Nephron progenitor cell (in vitro differentiated cells): ENCODE measurements at places on chromosomes 16 and 17.

DNA sequence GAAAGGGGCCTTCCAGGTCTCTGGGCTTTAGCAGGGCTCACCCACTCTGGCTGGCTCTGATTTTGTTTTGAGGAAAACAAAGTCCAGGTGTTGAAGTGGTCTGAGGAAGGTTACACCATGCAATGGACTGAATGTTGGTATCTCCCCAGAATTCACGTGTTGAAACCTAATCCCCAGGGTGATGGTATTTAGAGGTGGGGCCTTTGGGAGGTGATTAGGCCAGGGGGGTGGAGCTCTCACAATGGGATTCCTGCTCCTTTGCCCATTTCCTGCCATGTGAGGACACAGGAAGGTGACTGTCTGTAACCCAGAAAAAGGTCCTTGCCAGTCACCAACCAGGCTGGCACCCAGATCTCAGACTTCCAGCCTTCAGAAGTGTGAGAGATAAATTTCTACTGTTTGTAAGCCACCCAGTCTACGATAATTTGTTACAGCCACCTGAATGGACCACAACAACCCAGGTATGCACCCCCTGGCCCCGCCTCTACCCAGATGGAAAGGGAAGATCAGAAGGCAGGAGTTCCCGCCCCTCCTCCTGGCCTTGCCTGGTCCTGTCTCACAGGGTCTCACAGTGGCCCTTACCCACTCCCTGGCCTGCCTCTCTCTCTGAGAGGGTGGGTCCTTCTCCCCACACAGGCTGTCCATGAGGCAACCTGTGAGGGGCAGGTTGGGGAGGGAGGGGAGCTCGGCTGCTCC lies 32.0 kb downstream of the LRRC75A start:
- peaks cover 36% of the 10 kb centered on the region for H3K36me3 ChIP-seq
- no peak overlapping the region for H3K27ac ChIP-seq
- no peak overlapping the region for H3K4me3 ChIP-seq
- no peak for DNase-seq
- H3K27me3 ChIP-seq = peaks cover 2% of the 10 kb centered on the region

GRCh38 chr16:11394593-11394960 lies 49.3 kb downstream of the RMI2 start:
- H3K36me3 ChIP-seq = no peaks in the 10 kb centered on the region
- peaks cover 7% of the 10 kb centered on the region for H3K27me3 ChIP-seq
- no peak for DNase-seq
- no peak overlapping the region for H3K4me3 ChIP-seq

- H3K27ac ChIP-seq = peak overlapping the region; percentile 81
- H3K27me3 ChIP-seq = no peaks in the 10 kb centered on the region
- no peaks in the 10 kb centered on the region for H3K36me3 ChIP-seq
- H3K4me1 ChIP-seq = peaks cover 45% of the 10 kb centered on the region
- no peak for DNase-seq
- no peak overlapping the region for H3K4me3 ChIP-seq
Measured at GRCh38 chr16:58049232-58050185, 24.0 kb downstream of the MMP15 start.

DNA sequence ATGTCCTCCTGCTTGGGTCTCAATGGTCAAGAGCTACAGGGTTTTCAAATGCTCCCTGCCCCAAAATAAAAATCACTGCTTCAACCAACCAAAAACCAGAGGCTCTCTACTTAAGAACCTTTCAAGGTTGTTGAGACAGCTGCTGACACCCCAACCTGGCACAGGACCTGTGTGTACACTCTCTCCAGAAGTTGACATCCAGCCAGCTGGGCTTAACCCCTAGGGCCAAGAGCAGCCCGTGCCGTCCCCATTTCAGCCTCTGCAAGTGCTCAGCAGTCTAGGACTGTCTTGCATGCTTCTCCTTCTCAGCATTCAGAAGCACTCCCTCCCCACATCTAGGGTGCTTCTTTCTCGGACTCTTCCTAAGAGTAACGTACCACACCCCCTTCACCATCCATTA lies 59.0 kb upstream of the TRAP1 start:
- H3K4me1 ChIP-seq = no peaks in the 10 kb centered on the region
- H3K27ac ChIP-seq = no peak overlapping the region
- peaks cover 2% of the 10 kb centered on the region for H3K27me3 ChIP-seq
- H3K4me3 ChIP-seq = no peak overlapping the region
- no peak for DNase-seq

DNA sequence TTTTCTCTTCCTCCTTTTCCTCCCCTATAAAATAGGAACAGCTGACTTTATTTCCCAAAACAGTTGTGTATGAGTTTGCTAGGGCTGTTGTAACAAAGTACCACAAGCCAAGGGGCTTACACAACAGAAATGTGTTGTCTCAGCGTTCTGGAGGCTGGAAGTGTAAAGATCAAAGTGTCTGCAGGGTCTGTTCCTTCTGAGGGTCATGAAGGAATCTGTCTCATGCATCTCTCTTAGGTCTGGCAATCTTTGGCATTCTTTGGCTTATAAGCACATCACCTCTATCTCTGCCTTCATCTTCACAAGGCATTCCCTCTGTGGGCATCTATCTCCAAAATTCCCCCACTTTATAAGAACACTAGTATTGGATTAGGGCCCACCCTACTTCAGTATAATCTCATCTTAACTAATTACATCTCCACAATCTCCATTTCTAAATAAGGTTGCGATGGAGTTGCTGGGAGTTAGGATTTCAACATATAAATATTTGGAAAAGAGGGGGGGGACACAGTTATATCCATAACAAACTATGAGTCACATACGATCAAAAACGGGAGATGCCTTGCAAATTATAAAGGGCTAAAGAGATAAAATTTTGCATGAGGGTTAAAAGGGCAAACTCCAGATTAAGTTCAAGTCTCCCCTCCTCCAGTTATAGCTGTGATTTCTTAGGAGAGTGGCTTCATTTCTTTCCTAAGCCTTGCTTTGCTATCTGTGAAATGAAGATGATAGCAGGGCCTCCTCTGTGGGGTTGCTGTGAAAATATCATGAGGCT lies 109.7 kb downstream of the VAT1L start:
- no peak overlapping the region for H3K4me3 ChIP-seq
- no peak overlapping the region for H3K27ac ChIP-seq
- DNase-seq = no peak

GRCh38 chr16:1013593-1013900 lies 32.0 kb downstream of the SOX8 start:
- H3K27me3 ChIP-seq = peaks cover 3% of the 10 kb centered on the region
- H3K27ac ChIP-seq = peak overlapping the region; percentile 36
- peaks cover 50% of the 10 kb centered on the region for H3K4me1 ChIP-seq
- no peak overlapping the region for H3K4me3 ChIP-seq
- no peaks in the 10 kb centered on the region for H3K36me3 ChIP-seq
- no peak for DNase-seq

DNA sequence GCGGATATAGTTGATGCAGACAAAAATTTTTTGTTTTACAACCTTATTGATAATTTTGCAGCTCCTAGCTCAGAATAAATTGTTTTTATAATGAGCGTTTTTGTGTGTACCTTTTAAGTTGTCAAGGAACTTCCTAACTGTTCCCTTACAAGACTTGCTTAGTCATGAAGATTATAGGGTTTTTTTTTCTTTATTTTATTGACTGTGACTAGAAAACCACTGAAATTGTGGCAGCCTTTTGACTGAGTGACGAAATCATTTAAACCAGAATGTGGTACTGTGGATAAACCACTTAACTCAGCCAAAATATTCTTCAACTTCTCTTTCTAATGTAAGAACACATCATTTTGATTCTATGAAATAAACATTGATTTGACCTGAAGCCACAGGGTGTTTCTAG lies 40.8 kb upstream of the VPS4A start:
- no peak for DNase-seq
- no peaks in the 10 kb centered on the region for H3K4me1 ChIP-seq
- H3K27me3 ChIP-seq = no peaks in the 10 kb centered on the region
- peaks cover 47% of the 10 kb centered on the region for H3K36me3 ChIP-seq
- H3K4me3 ChIP-seq = no peak overlapping the region

- H3K36me3 ChIP-seq = peaks cover 37% of the 10 kb centered on the region
- no peak overlapping the region for H3K27ac ChIP-seq
- H3K4me3 ChIP-seq = peak overlapping the region; percentile 96
- H3K4me1 ChIP-seq = peaks cover 41% of the 10 kb centered on the region
- peaks cover 4% of the 10 kb centered on the region for H3K27me3 ChIP-seq
- DNase-seq = no peak
Measured at GRCh38 chr17:81858170-81858966, 2.0 kb downstream of the P4HB start.

DNA sequence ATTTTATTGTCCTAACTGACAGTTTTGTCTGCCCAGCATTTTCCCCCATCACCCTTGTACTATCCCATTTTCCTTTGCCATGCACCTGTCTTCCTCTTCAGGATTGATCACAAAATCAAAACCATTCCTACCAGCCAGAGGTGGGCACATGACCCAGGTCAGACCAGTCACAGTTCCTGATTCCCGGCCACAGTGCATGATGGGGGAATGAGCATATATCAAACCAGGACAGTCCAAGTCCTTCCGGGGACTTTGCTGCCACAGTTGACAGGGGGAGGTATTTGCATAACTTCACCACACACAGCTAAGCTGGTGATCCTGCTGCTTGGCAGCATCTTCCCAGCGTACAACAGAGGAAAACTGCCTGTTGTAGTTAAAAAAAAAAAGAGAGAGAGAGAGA lies 493.9 kb downstream of the WWOX start:
- peak; percentile 8 for DNase-seq
- no peaks in the 10 kb centered on the region for H3K36me3 ChIP-seq
- H3K4me1 ChIP-seq = peaks cover 50% of the 10 kb centered on the region
- peak overlapping the region; percentile 60 for H3K27ac ChIP-seq
- H3K4me3 ChIP-seq = no peak overlapping the region

DNA sequence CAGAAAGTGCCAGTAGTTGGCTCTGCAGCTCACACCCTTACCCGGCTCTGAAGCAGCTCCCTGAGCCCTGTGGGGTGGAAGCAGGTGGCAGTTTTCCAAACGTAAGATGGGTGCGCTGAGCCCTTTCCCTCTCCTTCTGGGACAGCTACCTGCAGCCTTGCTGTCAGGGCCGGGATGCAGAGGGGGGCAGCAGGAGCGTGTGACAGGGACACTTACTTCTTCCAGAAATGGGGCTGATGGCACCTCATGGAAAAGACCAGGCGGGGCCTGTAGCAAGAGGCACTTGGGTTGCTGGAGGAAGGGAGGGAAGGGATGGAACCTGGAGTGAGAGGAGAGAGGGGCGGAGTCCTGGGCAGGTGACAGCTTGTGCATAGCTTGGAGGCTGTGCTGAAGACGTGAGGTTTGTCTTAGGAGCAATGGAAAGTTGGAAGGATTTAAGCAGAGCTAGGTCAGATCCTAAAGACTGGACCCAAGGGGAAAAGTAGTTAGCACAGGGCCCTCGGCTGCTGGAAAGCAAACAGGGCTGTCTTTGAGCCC lies 216.8 kb upstream of the RPL38 start:
- H3K27ac ChIP-seq = peak overlapping the region; percentile 25
- H3K4me1 ChIP-seq = peaks cover 39% of the 10 kb centered on the region
- no peak for DNase-seq
- no peak overlapping the region for H3K4me3 ChIP-seq
- no peaks in the 10 kb centered on the region for H3K36me3 ChIP-seq

- H3K27me3 ChIP-seq = peaks cover 9% of the 10 kb centered on the region
- H3K27ac ChIP-seq = peak overlapping the region; percentile 12
- DNase-seq = no peak
Measured at GRCh38 chr17:29102741-29103181, 59.8 kb downstream of the PIPOX start.

- H3K4me3 ChIP-seq = no peak overlapping the region
- H3K27ac ChIP-seq = no peak overlapping the region
- peaks cover 10% of the 10 kb centered on the region for H3K4me1 ChIP-seq
- peaks cover 16% of the 10 kb centered on the region for H3K27me3 ChIP-seq
- DNase-seq = peak; percentile 24
Measured at GRCh38 chr17:47315451-47316266, 8.1 kb upstream of the EFCAB13 start.

DNA sequence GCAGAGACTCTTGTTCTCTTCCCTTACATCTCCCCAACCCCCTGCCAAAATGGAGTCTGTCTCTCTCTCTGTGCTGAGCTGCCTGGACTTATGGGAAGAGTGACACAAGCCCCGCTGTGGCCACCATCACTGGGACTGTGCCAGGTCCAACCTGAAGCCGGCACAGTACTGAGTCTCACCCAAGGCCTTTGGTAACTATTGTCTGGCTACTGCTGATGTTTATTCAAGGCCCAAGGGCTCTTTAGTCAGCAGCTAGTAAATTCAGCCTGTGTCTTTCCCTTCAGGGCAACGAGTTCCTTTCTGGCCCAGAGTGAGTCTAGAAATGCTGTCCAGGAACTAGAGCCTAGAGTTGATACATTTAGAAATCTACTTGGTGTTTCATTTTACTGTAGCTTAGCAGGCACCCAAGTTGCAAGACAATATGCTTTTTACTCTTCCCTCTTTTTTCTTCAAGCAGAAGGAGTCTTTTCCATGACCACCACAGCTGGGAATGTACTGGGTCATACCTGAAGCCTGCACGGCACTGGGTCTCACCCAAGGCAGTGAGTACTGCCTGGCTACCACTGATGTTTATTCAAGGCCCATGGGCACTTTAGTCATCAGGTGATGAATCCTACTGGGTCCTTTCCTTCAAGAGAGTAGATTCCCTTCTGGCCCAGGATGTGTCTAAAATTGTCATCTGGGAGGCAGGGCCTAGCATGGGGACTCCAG lies 17.7 kb downstream of the EFCAB5 start:
- peaks cover 7% of the 10 kb centered on the region for H3K27me3 ChIP-seq
- H3K4me3 ChIP-seq = no peak overlapping the region
- DNase-seq = no peak
- peaks cover 6% of the 10 kb centered on the region for H3K36me3 ChIP-seq
- no peaks in the 10 kb centered on the region for H3K4me1 ChIP-seq

DNA sequence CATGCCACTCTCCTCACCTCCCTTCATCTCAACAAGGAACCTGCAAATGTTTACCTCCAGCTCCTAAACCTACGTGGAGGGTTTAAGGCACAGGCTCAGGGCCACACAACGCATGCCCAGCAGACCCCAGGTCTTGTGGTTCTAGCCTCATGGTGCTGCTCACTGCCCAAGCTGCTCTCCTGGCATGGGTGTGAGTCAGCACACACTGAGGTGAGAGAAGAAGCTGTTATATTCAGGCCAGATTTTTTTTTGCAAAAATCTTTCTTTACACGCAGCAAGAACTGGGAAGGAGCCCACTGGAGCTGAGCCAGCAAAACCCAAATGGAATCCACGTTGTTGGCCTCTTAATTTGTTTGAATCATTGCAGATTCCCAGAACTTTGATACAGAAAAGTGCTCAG lies 5.5 kb upstream of the C16orf96 start:
- H3K27ac ChIP-seq = no peak overlapping the region
- DNase-seq = no peak
- no peaks in the 10 kb centered on the region for H3K36me3 ChIP-seq
- no peak overlapping the region for H3K4me3 ChIP-seq

GRCh38 chr16:25109643-25110042 lies 1.9 kb upstream of the LCMT1 start:
- H3K27me3 ChIP-seq = peaks cover 21% of the 10 kb centered on the region
- no peak overlapping the region for H3K4me3 ChIP-seq
- no peak overlapping the region for H3K27ac ChIP-seq
- no peak for DNase-seq
- H3K4me1 ChIP-seq = peaks cover 55% of the 10 kb centered on the region

GRCh38 chr17:40130352-40131042 lies 8.7 kb downstream of the MSL1 start:
- H3K4me1 ChIP-seq = peaks cover 15% of the 10 kb centered on the region
- no peak for DNase-seq
- H3K27ac ChIP-seq = peak overlapping the region; percentile 77
- peaks cover 93% of the 10 kb centered on the region for H3K36me3 ChIP-seq
- H3K4me3 ChIP-seq = no peak overlapping the region

- H3K4me1 ChIP-seq = peaks cover 40% of the 10 kb centered on the region
- H3K27ac ChIP-seq = no peak overlapping the region
- peaks cover 24% of the 10 kb centered on the region for H3K27me3 ChIP-seq
- H3K36me3 ChIP-seq = peaks cover 23% of the 10 kb centered on the region
- no peak overlapping the region for H3K4me3 ChIP-seq
Measured at GRCh38 chr17:9670596-9670995, 25.3 kb downstream of the USP43 start.
